ENCODE measurements at places on chromosomes 11 and 22.

- no peak for DNase-seq
These were observed 87.1 kb upstream of the LINC01488 start for GRCh38 chr11:69394234-69394868.

DNA sequence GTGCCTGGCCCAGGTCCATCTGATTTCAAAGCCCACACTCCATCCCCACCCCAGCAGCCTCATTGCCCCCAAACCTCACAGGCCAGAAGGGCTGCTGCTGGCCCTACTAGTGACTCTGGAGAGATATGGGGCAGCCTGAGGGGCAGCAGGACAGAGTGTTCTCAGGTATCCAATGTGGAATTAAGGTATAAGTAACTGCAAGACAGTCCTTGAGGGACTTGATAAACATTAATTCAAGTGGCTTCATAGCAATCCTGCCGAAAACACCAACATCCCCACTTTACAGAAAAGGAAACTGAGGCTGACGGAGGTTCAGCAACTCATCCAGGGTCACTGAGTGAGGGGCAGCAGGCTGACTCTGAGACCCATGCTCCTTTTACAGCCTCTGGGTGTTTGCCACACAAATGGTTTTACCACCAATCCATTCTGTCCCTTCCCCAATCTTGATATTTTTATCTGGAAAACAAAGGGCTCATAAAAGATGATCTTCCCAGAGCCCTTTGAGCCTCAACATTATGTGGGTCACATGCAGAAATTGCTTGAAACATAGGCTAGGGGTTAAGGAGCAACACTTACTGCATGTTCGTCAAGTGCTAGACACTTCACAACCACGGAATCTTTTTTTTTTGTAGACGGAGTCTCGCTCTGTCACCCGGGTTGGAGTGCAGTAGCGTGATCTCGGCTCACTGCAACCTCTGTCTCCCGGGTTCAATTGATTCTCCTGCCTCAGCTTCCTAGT, 2.3 kb downstream of the NIPSNAP1 start:
- no peak for DNase-seq

- DNase-seq, result no peak
These were observed 34.2 kb upstream of the NRIP3 start for GRCh38 chr11:9037963-9038362.

GRCh38 chr11:76939219-76939631, 78.5 kb downstream of the ACER3 start:
- DNase-seq, result no peak

DNA sequence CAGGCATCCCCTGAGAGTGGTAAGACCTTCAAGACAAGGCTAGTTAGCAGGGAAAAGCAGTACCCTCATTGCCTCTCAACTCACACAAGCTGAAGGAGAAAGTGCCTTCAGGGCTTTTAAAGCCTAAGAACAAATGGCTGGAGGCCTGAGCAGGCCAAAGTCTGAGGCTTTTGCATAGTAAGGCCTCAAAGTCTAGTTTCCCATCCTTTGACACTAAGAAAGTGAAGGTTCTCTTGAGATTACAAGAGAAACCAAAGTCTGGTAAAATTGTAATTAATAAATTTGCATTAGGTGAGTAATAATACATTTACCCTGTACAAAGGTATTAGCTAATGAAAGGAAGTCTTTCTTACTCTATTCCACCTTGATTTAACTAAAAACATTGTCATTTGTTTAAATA, 47.0 kb upstream of the CCDC89 start:
- no peak for DNase-seq

DNA sequence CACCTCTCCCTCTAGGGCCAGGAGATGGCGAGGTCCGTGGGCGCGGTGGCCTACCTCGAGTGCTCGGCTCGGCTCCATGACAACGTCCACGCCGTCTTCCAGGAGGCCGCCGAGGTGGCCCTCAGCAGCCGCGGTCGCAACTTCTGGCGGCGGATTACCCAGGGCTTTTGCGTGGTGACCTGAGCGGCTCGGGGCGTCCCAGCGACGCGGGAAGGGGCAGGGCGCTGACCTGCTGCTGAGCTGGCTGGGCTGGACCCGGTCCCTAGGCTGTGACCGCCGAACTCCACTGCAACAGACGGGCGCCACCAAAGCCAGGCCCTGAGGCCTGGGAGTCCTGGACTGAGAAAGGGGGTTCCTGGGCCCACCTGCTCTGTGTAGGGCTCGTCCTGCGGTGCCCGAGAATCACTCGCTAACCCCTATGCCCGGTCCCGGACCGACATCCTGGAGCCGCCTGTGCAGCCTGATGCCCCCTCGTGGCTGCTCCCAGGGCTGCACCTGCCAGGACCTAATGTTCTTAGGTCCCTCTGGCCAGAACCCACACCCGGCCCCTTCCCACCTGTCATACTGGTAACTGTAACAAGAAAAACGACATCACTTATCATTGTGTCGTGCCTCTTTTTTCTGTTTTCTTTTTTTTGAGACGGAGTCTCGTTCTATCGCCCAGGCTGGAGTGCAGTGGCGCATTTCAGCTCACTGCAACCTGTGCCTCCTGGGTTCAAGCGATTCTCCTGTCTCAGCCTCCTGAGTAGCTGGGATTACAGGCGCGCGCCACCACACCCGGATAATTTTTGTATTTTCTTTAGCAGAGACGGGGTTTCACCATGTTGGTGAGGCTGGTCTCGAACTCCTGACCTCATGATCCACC, 15.0 kb downstream of the RHOD start:
- DNase-seq, result no peak

GRCh38 chr11:94831529-94831928, 63.4 kb downstream of the AMOTL1 start:
- DNase-seq, result no peak

GRCh38 chr22:48088251-48088650, 1325.8 kb downstream of the TBC1D22A start:
- DNase-seq, result no peak

DNA sequence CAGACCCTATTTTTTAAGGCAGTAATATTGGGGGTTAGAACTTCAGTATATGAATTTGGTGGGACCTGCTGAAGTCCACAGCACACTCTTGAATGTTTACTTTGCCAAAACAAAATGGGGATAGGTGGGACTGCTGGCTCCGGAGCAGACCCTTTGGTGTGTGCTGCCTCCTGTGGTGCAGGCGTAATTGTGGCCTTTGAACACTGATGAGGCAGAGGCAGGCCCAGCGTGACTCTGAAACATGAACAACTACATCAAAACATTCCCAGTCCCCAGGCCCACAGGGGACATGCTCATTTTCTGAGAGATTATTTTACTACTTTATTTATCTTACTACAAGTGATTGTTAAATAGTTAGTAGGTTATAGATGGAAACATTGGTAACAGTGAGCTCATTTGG, 225.0 kb upstream of the TBCEL start:
- no peak for DNase-seq

GRCh38 chr11:27904358-27905055, 203.4 kb downstream of the KIF18A start:
- DNase-seq, result no peak

DNA sequence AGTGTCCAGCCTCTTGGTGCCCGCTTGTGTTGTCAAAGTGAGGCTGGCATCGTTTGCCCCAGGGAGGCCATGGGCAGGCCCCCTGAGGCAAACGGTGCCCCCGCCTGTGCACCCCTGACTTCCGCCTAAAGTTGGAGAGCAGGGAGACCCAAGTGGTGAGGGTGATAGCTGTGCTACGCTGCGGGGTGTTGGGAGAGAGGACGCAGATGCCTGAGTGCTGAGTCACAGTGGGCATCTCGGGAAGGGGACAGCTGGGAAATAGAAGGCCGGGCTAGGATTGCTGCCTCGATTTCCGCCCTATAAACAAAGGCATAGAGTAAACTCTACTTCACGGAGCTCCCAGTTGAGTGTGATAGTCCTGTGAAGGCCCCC, 5.8 kb downstream of the GRIK4 start:
- DNase-seq, result no peak

DNA sequence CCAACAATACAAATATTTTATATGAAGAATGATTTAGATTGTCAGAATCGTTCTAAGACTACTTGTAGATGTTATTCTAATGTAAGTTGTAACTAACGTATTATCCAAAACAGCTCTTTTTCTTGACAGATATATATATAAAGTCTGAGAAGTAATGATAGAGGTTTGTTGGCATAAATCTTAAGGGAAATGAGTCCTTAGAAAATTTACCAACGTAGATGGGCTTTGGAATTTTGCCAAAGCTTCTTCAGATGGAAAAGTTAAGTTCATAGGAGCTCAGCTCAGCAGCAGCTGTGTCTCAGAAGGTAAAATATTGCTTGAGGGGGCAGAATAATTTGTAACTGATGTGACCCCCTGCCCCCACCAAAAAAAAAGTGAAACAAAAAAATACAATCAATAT, 66.7 kb downstream of the BID start:
- no peak for DNase-seq

GRCh38 chr11:130094614-130095013, 24.9 kb downstream of the APLP2 start:
- no peak for DNase-seq

DNA sequence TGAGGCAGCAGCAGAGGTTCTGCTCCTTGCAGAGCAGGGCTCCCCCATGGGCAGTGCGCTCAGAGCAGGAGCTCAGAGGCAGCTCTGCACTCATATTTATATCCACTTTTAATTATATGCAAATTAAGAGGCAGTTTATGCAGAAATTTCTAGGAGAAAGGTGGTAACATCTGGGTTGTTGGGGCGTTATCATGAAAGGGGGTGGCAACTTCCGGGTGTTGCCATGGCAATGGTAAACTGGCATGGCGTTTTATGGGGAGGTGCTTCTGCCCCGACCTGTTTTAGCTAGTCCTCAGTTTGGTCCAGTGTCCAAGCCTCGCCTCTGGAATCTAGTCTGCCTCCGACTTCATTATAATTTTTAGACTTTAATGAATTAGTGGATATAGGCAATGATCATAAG, 1191.7 kb downstream of the TBC1D22A start:
- DNase-seq, result no peak

- DNase-seq, result no peak
These were observed 138.5 kb downstream of the ARHGAP42 start for GRCh38 chr11:100825626-100826025.

DNA sequence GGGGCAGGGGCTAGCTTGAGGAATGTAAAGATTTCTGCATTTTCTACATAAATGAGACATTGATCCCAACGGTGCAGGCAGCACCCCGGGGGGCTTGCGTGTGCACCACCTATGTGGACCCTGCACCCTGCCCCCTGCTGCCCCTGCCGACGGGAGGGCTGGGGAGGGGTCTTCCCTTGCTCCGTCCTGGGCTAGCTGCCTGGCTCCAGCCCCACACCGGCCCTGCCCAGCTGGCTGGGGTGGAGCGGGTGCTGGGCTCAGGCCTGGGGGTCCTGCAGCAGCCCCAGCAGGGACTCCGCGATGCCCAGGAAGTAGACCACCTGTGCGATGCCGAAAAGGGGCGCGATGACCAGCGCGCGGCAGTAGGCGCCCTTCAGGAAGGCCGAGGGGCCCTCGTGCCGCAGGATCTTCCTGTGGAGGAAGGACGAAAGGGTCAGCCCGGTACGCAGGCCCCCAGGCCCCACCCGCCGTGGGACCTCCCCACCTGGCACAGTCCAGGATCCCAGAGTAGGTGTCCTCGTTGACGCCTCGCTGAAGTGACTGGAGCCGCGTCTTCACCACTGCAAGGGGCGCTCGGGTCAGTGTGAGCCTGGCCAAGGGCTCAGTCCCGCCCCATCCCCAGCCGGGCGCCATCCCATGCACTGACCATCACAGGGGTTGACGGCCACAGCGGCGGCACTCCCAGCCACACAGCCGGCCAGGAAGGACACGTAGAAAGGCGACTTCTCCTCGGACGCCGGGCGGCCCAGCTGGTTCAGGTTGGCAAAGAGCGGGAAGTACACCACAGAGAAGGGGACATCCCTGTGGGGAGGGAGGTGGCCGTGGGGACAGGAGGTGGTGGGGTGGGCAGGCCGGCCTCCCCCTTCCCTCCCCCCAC, 2.0 kb upstream of the CEND1 start:
- no peak for DNase-seq
